ENCODE measurements at places on chromosomes 1 and 21.

- DNase-seq, result peak; percentile 41
Observed at GRCh38 chr21:27681841-27682240, 715.0 kb upstream of the ADAMTS5 start.

DNA sequence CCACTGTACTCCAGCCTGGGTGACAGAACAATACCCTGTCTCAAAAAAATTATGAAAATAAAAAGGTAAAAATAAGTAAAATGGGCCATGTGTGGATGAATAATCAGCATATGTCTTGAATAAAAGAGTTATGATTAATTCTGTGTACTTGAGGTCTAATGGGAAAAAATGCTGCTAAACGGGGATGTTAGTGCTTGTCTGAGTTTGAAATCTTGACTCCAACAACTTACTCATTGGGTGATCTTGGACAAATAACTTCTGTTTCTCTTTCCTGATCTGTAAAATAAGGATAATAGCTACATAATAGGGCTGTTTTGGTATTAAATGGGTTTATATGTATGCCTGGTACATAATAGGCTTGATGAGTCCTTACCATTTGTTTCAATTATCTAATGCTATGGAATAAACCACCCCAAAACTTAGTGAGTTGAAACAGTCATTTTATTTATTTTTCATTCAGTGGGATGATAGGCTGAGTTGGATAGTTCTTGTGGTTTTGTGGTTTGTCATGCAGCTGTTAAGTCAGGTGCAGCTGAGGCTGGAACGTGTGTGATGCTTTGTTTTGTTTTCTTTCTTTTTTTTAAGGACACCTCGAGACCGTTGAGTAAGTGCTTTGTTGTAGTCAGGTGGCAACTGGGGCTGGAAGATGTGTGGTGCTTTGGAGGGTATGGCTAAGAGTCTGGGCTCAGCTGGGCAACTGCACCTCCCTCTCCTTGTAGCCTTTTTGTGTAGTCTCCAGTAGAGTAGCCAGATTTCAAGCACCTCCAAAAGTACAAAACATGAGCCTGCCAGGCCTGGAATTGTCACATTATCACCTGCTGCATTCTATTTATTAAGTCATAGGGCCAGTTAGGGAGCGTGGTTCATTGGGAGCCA lies 4.9 kb downstream of the MDM4 start:
- peak; percentile 56 for DNase-seq

DNA sequence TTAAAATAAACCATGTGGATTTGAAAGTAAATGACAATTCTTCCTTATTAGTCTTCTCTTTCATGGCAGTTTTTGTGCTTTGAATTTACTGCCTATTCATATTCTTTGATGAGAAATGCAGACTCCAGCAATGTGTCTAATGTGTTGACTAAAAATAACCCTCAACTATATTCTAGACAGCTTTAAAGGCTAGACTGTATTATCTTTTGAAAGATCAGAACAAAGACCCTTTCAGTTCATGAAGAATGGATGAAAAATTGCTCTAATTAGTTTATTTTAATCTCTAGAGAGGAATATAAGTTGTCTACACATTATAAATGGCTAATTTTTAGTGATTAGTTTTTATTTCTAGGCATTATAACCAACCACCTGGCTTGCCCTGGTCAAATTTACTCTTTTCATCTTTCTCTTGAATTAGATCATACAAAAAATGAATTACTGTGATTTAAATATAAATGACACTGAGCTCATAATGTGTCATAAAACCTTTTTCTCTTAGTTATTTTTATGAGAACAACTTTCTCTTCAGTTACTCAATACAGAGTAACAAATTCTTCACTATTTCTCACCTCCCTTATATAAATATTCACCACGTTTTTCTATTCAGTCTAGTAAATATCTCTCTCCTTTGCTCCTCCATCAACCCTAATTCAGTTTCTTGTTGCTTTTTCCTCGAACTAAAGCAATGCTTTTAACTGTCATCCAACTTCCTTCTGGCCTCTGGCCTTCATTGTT lies 428.5 kb upstream of the TMPRSS15 start:
- no peak for DNase-seq

DNA sequence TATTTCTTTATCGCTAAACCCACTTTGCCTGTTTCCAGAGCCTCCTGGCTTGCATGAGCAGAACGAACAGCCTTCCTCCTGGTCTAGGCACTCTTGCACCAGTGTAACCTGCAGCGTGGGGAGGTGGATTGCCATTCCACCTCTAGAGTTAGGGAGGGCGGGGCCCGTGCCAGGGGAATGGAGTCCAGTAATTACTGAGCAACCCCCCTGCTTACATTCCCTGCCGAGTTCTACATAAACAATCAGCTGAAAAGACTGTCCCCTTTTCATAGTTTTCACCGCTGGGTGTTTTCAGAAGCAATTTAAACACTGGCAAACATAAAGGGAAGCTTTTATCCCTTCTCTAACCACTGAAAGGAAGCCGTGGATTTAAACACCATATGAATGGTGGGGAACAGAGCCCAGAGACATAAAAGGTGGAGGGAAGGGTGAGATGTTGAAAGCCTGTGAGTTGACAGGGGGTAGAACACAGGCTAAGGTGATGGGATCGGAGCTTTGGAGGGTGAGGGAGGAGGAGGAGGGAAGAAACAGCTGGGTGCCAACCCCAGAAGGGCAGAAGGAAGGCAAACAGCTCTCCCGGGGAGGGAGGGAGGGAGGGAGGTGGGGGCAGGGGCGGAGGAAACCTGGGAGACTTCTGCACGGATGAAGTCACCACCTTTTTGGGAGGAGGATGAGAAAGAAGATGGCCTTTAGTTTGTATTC lies 68.0 kb upstream of the WDR26 start:
- no peak for DNase-seq

DNA sequence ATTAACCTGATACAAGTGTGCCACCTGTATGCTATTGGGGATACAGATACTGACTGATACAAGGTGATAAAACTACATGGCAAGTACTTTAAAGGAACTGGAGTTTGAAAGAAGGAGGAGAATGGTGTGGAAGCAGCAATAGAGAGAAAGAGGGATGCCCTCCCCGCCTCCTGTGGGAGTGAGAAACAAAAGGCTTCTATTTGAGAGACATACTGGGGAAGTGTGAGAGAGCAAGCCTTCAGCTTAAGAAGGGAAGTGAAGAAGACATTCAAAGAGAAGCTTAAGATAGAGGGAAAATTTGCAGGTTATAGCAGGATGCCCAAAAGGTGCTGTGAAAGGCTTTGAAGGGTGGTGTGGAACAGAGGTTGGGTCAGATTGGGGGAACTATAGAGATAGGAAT lies 7.7 kb upstream of the ALG14 start:
- DNase-seq, result no peak

DNA sequence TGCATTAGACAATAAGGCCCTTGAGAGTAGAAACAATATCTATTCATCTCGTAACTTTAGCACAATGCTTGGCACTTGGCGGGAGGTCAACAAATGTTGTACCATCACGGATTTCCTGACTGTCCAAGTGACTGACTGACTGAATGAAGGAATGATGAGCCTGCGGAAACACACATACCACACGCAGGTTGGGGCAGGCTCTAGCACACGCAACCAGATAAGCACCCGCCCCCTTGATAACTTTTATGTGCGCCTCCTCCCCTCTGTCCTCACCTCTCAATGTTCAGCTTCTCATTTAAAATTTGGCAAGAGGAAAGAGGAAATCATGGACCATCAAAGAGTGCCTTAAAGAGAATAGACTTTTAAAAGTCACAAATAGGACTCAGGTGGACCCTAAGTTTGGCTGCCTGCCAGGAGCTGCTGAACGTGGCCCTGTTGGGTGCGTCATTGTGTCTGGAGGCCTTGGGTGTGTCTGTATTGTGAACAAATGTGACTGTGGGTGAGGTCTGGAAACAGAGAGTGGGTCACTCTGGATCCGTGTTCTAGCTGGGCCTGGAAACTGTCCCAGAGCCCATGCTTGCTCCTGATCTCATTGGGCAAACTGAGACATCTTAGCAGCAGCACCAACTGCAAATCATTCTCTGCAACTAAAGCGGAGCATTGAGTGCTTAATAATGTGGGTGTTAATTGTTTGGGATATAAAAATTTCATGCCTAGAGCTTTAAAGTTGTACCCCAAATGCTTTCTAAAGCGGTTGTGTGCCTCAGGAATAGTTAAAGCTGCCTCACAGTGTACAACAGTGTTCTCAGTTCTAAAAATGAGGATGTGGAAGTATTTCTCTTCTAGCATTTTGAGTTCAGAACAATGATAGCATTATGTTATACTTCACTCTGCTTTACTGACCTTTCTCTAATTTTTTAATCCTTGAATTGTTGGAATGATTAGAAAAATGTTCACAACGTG lies 47.6 kb upstream of the ABCG1 start:
- no peak for DNase-seq

DNA sequence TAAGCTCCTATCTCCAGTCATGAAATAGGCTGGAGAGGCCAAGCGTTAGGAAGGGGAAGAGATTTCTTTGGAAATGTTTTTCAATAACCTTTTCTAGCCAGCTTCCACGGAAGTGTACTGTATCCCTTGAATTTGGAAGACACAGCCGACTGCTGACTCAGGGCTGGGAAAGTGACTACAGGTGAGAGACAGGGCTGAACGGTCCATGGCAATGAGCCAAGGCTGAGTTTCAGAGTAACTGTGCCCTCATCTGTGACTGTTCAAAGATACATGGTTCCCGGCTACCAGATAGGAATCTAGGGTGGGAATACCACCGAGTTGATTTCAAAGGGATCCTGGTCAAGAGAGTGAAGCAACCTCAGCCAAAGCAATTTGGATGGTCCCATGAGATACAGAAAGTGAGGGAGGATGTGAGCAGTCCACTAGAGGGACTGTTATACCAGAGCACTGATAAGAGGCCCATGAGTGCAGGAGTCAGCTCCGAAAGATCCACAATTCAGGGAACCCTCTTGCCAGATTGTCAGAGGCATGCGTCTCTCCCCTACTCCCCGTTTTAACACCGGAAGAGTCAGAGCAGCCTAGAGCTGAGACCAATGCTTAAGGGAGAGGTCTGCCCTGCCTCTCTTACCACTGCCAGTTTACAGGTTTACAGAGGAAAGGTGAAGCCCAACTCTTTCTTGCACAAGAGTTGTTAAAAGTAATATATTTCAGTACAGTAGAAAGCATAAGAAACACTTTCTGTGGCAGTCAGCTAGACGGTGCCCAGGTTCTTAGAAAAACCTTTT lies 3.2 kb upstream of the KRTAP19-8 start:
- DNase-seq, result no peak

DNA sequence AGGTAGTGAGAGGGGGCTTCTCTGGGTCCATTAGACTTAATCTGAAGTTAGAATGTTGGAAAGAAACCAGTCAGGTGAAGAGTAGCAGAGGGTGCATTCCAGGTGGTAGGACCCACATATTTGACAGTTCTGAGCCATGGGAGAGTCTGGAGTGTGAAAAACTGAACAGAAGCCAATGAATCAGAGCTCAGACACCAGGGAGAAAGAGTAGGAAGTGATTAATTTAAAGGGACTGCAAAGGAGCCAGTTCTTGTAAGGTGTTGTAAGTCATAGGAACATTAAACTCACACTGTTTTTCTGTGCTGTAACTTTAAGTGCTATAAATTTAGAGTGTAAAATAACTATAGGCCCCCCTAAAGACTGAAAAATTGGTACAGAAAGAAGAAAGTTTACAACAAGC lies 5.9 kb upstream of the DHX9 start:
- DNase-seq, result no peak

DNA sequence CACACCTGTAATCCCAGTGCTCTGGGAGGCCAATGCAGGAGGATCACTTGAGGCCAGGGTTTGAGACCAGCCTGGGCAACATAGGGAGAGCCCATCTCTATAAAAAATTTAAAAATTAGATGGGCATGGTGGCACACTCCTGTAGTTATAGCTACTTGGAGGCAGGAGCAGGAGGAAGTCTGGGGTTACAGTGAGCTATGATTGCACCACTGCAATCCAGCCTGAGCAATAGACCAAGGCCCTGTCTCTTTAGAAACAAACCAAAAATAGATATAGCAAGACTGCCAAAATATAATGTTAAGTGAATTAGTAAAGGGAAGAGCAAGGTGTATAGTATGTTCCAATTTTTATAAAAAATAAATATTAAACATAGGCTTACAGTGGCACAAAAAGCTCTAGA lies 28.8 kb downstream of the PLEKHO1 start:
- no peak for DNase-seq

DNA sequence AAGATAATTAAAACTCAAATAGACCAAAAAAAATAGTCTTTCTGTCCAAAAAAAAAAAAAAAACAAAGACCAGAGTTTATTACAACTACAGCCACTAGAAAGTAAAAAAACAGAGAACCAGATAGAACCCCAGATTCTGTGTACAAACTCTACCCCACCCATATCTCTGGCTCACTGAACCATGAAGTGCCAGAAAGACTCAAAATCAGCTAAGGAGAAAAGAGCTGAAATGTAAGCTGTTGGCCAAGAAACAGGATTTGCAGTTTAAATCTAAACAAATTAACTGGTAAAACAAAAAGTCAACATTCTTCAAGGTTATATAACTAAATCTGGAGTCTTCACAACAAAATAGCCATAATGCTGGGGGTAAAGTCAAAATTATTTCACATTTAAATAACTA lies 278.9 kb downstream of the SEC16B start:
- no peak for DNase-seq

GRCh38 chr21:17585875-17586450 lies 26.7 kb downstream of the BTG3 start:
- peak; percentile 59 for DNase-seq

- DNase-seq, result peak; percentile 28
Observed at GRCh38 chr1:154765970-154766369, 104.1 kb downstream of the KCNN3 start.

- peak; percentile 55 for DNase-seq
Observed at GRCh38 chr1:48019714-48020315, 22.6 kb upstream of the TRABD2B start.

- no peak for DNase-seq
Observed at GRCh38 chr1:185906186-185906585, 172.0 kb downstream of the HMCN1 start.

Measured in AG10803 (cell line).